ENCODE measurements at places on chromosomes 12 and 14.

DNA sequence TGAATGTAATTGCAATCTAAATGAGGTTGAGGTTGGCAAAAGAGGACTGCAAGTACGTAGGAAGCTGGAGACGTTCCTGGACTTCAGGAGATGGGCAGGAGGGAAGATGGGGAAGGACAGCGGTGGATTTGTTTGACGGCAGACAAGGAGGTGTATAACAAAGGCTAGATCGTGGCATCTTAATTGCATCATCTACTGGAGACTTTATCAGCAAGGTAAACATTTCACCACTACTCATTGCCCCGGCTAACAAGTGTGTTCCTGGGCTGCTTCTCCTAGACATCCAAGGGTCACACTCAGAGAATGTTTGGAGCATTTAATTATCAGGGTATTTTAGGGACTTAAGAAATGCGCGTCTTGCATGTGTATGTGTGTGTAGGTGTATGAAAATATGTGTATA, 128.5 kb downstream of the KCNK10 start:
- no peak for DNase-seq

- DNase-seq, result no peak
Measured at GRCh38 chr14:22919601-22919921, 612 bp upstream of the RBM23 start.

- no peak for DNase-seq
Measured at GRCh38 chr12:129530517-129530916, 373.3 kb downstream of the TMEM132D start.

- DNase-seq, result peak; percentile 69
Measured at GRCh38 chr12:8032242-8033152, at the start of gene FOXJ2. TSS of gene FOXJ2 (plus strand) at chr12:8032716. CDS start at chr12:8039833, 7,117 bp downstream.

GRCh38 chr14:69519204-69520100, 34.9 kb downstream of the PLEKHD1 start:
- no peak for DNase-seq

DNA sequence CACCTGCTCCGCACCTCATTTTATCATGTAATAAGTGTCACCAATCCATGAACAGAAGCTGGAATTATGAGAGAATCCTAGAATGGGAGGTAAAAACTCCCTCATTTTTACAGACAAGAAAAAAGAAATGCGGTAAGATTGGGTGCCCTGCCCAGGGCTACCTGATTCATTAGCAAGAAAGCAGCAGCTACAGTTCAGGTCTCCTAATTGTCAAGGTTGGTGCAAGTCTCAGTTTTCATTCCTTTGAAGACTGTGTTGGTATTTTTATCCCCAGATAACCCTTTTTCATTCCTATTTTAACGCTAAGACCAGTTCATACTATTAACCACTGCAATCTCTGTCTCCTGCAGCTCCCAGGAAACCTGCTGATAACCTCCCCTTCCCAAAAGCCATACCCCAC, 6.9 kb downstream of the DUSP6 start:
- no peak for DNase-seq

DNA sequence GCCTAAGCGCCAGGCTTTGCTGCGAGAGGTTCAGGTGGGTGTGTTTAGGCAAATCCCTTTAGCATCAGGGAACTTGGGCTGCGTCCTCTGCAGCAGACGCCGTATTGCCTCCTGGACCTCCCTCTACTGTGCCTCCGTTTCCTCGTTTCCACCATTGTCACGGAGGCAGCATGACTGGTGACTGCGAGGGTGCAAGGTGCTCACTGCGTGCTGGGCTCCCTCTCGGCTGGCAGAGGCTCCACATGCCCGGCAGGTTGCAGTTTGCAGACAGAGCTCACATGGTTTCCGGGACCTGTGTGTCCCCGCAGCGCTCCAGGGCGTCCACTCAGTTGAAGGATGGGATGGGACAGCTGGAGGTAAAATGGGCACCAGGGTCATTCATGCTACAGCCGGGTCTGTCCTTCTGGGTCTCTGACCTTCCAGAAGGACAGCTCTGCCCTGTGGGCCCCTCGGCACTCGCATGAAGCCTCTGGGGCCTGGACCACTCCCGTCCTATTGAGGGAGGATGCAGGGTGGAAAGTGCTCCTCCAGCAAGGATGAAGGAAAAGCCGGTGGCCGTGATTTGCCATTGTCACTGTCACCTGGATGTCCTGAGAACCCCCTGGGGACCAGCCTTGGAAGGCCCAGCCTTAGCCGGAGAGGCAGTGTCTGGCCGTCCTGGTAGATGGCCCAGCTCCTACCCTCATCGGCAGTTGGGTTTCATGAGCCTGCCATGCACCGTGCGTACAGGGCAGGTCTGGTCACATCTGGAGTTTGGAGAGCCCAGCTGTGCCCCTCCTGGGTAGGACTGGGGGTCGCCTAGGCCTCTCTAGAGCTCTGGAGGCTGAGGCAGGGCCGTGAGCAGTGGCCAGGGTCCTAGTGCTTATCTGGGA, 146.5 kb downstream of the KIF26A start:
- DNase-seq, result no peak

DNA sequence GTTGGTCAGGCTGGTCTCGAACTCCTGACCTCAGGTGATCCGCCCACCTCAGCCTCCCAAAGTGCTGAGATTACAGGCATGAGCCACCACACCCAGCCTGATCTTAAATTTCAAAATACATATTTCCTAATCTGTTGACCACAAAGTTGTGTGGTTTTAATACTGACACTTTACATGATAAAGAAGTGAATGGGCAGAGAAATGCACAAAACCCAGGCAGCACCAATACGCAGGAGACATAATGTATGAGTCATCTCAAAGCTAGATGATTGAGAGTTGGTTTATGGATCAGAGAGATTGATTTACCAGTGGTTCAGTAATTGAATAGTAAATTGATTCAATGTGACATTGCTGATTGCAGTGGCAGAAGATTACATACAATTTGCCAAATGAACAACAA, 19.2 kb upstream of the PPP2R5E start:
- no peak for DNase-seq

DNA sequence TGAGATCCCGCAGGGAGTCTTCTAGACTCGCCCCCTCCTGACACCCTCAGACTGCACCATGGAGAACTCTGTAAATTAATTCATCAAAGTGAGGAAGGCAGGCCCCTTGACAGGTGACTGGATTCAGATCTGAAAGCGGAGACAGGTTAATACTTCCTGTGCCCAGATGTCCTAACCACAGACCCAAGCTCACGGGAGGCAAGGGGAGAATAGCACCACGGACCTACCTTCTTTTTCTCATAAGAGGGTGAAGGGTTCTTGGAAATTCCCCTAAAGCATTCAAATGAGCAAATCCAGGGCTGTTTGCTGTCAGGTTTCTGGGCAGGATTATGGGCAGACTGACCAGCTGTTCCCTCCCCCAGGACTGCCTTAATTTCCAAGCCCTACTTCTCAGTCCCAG, 170.0 kb downstream of the ZFP36L1 start:
- no peak for DNase-seq

GRCh38 chr14:76673261-76673660, 88.0 kb upstream of the VASH1 start:
- no peak for DNase-seq

DNA sequence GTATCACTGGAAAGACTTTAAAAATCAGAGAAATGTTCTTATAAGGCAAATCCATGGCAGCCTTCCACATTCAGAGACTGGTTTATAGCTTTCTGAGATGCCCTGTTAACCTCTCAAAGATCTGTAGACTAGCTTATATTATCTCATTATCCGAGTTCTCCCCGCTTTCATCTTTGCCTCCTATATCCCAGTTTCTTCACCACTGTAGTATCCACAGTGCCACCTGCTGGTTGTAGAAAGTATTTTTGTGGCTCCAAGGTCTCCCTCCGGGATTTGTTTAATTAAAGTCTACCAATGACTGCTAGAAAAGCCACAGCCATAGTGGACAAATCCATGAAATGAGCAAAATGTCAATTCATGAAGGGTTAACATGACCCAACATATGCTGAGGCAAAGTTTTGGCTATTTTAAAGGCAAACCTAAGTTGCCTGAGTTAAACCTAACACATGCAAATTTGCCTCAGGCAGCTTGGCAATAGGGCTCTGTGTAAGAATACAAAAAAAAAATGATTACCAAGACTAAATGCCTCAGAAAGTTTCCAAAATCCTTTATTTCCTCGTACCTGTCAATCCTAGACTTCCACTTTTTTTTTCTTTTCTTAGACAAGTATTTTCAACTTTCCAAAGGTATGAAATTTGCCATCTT, 218.8 kb upstream of the BMP4 start:
- DNase-seq, result no peak

GRCh38 chr12:55933169-55933798, 2.3 kb downstream of the DGKA start:
- no peak for DNase-seq

DNA sequence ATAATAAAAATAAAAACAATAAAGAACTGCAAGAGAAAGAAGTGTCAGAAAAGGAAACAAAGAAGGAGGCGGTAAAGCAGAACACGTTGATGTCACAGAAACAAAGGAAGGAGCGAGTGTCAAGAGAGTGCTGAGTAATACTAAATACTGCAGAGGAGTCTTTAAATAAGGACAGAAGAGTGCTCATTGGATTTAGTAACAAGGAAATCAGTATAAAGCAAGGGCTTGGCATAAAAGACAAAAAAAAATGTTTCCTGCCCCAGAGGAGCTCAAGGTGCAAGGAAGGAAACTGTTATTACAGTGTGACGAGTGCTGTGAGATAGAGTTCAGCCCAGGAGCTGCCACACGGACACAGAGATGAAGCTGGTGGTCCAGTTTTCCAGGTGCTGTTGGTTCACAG, 8.4 kb upstream of the TUBA1A start:
- DNase-seq, result no peak

- no peak for DNase-seq
Measured at GRCh38 chr14:22884738-22885523, 1.9 kb downstream of the REM2 start.

DNA sequence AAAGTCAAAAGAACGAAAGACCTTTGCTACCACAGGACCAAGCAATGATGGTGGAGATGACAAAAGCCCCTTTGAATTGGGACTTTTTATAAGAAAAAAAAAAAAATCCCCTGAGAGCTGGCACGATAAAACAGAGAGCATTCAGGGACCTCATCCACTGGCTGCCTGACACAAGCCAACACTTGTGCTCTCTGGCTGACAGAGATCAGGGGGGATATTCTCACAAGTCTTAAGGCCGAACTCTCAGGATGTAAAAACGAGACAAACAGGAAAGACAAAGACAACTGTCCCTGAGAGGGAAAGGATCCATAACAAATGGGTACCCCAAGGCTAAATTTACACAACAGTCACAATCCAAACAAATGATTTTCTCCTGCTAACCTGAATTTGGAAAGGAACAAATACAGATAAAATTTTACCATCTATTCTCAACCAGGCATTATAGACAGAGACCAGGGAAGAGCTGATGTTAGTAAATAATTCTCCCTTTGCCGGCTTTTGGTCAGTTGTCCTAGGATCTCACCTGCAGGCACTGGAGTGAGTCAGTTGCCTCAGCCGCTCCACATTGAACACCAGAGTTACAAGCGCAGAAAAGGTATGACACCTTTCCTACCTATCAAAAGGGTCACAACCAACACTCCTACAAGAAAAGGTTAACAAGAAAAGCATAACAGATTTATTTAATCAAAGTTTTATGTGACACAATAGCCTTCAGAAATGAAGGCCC, 37.9 kb upstream of the GARIN6 start:
- DNase-seq, result no peak

DNA sequence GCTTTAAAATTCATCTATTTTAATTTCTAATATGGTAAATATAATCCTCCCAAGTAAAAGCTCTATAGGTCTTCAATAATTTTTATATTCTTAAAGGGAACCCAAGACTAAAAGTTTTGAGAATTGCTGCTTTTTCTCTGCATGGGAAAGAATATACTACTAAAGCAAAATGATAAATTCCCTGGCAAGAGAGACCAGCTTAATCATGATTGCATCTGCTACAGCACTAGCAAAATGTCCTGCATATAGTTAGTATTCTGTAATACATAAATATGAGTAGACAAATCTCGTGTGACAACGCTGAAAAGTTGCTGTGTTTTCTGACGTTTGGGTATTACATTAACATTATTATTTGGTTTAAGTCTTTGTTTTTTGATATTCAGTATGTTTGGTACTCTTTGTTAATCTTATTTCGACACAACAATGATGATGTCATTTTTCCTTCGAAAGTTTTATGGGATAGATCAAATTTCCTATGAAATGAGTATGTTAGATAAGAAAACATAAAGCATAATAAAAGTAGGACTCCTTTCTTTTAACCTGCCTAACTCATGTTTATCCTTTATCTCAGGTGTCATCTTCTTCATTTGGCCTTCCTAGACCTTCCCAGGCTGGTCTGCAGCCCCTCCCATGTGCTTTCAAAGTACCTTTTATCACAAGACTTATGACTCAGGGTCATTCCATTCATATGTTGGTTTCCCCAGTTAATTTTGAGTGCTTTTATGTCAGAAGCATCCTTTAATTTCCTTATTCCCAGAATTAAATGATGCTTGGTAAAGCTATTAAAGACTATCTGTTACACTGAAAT, 321.9 kb downstream of the RAD51B start:
- DNase-seq, result no peak

- no peak for DNase-seq
Measured at GRCh38 chr14:24282736-24283135, 11.3 kb upstream of the RABGGTA start.

DNA sequence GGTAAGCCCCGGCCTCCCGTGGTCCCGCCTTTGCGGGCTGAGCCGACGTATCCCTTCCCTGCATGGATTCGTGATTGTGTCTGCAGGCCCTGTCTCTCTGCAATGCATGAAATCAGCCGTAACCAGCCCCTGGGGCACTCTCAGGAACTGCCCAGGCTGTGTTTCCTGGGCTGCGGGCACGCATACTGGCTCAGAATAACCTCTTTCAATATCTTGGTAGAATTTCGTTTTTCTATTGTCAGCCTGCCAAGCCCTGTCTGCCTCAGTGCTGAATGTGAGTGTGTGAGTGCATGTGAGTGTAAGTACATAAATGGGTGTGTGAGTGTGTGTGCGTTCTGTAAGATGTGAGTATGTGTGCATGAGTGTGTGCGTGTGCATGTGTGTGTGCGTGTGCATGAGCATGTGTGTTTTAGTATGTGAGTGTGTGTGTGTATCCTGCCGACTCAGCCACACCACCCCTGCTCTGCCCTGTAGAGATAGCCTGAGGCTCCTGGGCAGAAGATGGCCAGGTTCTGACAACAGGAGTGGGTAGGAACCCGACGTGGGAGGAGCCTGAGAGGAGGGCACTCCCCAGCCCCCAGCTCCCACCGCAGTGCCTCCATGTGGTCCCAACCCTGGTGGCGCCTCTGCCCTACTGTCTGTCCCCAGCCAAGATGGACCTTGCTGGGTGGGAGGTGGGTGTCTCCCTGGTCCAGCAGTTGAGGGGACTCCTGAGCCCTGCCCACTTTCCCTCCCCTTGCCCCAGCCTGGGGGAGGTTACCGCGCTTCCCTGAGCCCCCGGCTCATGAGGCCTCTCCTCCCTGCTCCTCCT, 268.8 kb downstream of the ADGRD1 start:
- no peak for DNase-seq

DNA sequence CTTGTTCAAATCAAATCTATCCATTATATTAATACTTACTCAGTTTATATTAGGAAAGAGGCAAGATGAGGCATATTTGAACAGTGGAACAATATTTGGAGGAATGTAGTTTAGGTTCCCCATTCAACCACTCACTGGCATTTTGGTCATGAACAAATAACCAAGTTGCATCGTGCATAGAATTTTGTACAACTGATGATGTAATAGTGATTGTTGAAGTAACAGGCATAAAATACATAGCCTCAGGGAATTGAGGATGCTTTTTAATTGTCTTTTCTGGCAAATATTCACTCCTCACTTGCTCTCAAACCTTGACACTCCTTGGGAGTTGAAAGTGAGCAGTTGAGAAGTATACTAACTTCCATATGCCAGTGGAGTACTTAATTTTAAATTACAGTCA, 175.2 kb downstream of the SRGAP1 start:
- DNase-seq, result no peak
